Calu3 (cell line): ENCODE measurements at places on chromosomes 12 and 14.

GRCh38 chr14:49959822-49960408, 67.0 kb downstream of the ARF6 start:
- no peak for DNase-seq

DNA sequence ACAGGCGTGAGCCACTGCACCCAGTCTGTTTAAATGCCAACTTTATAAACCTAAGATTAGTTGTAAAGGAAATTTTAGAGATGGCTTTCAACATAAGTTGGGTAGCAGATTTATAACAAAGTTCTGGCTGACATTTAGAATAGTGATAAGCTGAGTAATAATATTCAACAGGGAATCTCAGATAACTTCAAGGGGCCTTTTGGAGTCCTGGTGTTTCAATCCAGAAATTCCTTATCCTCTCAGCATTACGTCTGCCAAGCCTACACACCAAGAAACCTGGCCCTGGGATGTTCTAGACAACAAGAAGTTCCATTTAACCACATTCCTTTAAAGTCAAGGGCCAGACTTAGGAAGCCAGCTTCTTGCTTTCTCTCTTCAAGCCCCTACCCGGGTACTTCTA, 59.5 kb upstream of the DYRK2 start:
- no peak for DNase-seq

DNA sequence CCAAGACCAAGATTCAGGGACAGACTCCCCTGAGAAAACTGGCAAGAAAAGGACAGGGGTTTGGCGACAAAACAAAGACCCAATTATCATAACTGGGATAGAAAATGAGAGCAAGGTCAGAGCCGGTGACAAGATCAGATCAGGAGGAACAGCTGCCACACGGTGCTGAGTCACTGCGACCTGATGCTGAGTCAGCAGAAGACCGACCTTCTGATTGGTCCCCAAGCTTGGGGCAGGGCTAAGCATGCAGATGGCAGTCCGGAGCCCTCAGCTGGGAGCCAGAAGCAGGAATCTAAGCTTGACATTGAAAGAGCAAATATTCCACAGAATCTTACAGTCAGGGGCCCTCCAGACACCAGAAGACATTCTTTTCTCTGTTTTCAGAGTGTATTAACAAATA, 19.1 kb upstream of the ARMH4 start:
- peak; percentile 77 for DNase-seq

- DNase-seq = no peak
Observed at GRCh38 chr14:68921666-68922065, 57.4 kb downstream of the ACTN1 start.

GRCh38 chr14:95237958-95238340, 80.6 kb upstream of the DICER1 start:
- DNase-seq = no peak

DNA sequence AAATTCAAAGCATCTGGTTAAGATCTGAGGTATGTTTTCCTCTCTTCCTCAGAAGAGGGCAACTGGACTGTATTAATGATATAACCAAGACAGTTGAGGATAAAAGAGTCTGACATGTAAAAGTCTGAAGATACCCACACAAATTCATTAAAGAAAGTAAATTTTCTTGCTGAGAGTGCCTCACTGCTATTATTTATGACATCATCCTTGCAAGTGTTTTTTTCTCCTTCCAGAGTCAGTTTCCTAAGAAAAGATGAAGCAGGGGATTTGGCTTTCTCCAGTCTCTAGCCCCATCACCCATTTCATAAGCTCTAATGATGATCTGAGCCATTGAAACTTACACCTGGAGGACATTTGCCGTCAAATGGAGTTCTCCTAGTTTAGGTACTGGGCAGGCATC, 21.0 kb upstream of the MYBPC1 start:
- DNase-seq = no peak

- DNase-seq = peak; percentile 81
Observed at GRCh38 chr12:8045952-8046944, 13.7 kb downstream of the FOXJ2 start.

DNA sequence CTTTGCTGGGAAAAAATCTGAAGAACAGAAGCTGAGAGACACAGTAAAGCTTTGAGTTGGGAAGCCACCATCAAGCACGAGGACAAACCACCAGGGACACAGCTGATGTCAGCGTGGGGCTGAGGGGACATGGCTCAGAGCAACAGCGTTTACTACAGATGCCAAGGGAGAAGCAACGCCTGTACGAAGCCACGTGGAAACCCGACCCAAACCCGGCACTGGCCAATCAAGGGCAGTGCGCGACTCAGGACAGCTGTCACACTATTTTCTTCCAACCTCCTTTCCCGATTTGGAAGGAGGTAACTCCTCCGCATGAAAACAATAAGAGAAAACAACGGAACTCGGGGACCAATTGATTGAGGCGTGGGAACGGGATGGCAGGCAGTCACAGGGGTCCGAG, 20.2 kb upstream of the CHGA start:
- DNase-seq = no peak
